Cardiac septum (tissue), 1 donor: ENCODE measurements at places on chromosomes 6 and 20. TPM values are rescaled to one million over a fixed set of nuclear protein-coding genes. Genes with fewer than 3 reads are reported as not detected.

DNA sequence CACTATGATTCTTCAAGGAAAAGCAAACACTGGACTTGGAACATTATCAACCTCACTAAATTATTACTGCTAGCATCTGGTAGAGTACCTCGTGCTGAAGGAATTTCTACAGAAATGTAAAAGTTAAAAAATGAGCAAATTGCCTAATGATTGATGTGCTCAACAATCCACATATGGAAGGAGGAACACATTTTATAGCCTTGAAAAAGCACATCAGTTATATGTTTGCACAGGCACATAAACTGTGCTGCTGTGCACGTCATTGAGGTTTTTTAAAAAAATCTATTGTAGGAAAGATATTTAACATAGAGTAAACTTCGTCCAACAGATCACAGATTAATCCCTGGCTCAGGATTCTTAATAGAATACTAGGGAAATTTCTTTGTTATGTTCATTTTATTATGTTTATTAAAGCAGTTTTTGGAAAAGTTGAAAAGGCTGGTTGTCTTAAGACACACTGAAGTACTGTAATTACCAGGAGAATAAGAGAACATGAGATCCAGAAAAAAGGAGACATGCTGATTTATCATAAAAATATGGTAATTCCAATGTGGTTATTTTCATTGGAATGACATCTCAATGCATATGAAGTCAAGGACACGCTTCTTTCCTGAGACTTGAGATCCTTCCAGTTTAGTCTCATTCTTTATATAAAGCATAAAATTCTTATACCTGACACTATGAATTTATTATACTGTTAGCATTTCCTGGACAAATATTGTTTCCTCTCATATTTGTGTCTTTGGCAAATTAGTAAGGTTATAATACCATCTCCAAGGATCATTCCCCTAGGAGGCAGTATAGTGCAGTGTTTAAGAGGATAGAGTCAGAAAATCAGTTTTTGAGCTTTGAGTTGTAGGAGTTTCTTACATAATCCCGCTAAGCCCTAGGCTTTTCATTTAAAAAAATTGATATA is 511.1 kb downstream of the TENT5A start:
- DNase-seq: no peak

Gene PSMB1
- total RNA-seq: 150 TPM

DNA sequence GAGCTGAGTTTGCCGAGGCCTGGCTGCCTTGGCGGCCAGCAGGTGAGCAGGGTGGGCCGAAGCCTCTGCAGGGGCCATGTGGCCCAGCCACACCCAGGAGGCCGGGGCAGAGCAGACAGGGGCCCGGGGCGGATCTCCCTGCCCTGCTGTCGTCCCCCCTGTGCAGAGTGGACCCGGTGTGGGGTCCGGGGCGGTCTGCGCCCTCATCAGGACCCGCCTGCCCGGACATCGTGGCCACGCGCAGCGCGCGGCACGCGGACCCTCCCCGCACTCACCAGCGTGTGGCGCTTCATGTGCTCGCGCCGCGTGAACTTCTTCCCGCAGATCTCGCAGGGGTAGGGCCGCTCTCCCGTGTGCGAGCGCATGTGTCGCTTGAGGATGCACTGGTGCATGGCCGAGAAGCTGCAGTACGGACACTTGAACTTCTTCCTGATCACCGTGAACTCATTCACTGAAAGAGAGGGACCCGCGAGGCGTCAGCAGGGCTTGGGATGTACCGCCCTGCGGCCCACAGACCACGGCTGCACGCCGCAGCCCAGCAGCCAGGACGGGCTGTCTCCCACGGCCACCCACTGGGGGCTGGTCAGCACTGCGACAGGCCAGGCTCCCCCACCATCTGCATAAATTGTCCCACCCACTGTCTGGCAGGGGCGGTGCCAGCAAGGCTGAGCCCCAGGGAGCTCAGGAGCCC is 13.0 kb downstream of the SLC2A4RG start:
- DNase-seq: no peak

Gene VSTM2L
- total RNA-seq: 11.1 TPM

Gene SIRPD
- not detected for total RNA-seq

Gene UBE2J1
- total RNA-seq: 18.0 TPM

DNA sequence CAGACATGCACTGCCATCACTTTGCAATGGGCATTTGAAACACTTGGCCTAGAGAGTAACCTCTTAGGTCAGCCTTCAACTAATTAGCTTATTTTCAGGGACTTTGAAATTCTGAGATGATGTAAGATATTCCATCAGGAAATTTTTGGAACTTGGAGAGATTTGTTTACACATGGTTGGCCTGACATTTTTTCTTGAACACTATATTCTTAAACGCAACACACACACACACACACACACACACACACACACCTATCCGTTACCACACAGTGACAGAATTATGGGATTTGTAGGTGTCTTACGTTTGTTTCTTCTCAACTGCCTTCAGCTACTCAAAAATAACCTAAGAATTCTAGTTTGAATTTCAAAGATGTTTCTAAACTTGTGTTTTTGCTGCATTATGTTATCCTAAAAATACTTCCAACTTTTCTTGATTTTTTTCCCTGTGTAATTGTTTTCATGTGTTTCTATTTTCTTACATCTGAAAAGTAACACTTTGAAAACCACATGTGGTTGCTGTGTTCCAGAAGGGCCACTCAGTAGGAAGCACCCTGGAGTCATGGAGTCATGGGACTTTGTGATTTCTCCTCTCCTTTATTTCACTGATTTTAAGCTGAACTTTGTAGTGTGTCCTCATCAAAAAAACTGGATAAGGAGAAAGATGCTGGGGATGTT is 31.9 kb downstream of the MARCKS start:
- DNase-seq: no peak

Gene CST5
- not detected for total RNA-seq

Gene GSTA3
- total RNA-seq: not detected

- DNase-seq: no peak
These were observed 25.8 kb downstream of the LY86 start for GRCh38 chr6:6614096-6614982.

- DNase-seq: no peak
These were observed 8.6 kb downstream of the BPIFB3 start for GRCh38 chr20:33062105-33062824.

Gene TNFRSF21
- 3.5 TPM for total RNA-seq

GRCh38 chr20:5833309-5833941 is 83.2 kb downstream of the SHLD1 start:
- DNase-seq: no peak

Gene FAM110A
- 1.8 TPM for total RNA-seq

GRCh38 chr6:126907312-126907711 is 211.2 kb upstream of the RSPO3 start:
- DNase-seq: no peak

DNA sequence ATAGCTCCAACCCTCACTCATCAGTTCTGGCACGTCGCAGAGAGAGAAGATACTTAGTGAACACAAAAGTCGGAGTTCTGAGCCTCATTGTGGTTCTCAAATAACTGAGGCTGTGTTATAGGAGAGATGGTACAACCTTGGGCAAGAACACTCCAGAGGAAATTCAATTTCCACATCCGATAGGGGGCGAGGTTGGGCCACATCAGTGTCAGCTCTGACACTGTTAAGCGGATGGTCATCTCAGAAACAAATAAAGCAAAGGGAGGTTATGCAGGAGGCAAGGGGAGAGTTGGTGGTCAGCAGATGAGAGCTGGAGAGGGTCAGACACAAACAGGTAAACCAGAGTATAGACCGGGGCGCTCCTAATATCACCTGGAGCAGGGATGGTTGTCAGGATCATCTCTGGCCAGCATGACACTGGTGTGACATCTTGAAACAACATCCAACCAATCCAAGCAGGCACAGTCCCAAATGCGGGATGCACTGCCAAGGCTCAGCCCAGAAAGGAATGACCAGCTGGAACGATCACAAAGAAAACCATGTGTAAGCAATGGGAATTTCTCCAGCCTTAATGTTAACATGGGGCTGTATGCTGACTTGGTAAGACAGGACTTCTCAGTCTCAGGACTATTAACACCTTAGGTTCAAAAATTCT is 331.8 kb downstream of the HACE1 start:
- no peak for DNase-seq

Gene RAET1G
- total RNA-seq: 0.35 TPM

Gene COL12A1
- 40.3 TPM for total RNA-seq

DNA sequence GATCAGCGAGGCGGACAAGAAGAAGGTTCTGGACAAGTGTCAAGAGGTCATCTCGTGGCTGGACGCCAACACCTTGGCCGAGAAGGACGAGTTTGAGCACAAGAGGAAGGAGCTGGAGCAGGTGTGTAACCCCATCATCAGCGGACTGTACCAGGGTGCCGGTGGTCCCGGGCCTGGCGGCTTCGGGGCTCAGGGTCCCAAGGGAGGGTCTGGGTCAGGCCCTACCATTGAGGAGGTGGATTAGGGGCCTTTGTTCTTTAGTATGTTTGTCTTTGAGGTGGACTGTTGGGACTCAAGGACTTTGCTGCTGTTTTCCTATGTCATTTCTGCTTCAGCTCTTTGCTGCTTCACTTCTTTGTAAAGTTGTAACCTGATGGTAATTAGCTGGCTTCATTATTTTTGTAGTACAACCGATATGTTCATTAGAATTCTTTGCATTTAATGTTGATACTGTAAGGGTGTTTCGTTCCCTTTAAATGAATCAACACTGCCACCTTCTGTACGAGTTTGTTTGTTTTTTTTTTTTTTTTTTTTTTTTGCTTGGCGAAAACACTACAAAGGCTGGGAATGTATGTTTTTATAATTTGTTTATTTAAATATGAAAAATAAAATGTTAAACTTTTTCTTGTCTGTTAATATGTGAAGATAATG is 2.2 kb downstream of the HSPA1B start:
- no peak for DNase-seq

DNA sequence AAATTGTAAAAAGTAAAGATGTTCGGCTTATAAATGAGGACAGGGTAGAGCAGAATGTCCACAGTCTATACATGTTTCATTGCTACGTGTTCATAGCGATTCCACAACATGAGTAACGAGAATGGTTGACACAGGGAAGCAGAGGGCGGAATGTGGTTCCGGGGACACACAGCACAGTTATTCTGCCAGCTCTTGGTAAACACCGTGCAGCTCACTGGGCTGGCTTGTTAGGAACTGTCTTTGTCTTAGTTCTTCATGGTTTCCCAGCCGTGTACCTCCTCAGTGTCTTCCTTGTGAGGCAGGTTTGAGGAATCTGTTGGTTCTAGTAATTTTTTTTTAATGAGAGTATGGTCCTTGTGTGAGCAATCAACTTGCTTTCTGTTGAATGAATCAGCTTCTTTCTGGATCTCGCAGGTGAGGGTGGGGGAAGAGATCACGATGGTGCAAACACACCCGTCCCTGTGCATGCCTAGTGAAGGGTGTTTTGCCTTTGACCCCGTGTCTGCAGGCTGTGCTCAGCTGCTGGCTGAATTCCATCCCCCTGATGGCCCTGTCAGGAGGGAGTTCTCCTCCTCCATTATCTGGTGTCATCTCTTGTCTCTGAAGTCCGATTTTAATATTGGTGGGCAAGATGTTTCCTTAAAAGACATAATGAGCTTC is 168.2 kb downstream of the SMOC2 start:
- no peak for DNase-seq

Gene NHLRC1
- total RNA-seq: 1.6 TPM

DNA sequence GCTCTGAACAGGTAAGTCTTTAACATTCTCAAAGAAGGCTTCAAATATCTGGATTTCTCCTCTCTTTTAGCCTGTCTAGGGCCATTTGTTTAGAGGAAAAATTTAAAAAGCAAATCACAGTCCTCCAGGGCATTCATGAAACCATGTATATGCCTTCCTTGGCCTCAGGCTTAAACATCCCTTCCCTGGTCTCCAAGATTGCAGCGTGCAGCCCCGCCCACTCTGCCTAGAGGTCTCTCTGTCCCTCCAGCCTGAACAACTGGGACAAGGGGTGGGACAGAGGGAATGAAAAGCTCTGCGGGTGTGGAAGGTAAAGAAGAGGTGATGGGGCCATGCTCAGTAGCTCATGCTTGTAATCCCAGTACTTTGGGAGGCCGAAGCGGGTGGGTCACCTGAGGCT is 9.8 kb upstream of the CBFA2T2 start:
- DNase-seq: no peak

Gene PI16
- 11.9 TPM for total RNA-seq

Gene SAPCD1
- total RNA-seq: 0.86 TPM

Gene CST4
- not detected for total RNA-seq

GRCh38 chr6:137493218-137494038 is 766 bp downstream of the OLIG3 start:
- no peak for DNase-seq

GRCh38 chr6:45898941-45899682 is 116.5 kb downstream of the CLIC5 start:
- no peak for DNase-seq

DNA sequence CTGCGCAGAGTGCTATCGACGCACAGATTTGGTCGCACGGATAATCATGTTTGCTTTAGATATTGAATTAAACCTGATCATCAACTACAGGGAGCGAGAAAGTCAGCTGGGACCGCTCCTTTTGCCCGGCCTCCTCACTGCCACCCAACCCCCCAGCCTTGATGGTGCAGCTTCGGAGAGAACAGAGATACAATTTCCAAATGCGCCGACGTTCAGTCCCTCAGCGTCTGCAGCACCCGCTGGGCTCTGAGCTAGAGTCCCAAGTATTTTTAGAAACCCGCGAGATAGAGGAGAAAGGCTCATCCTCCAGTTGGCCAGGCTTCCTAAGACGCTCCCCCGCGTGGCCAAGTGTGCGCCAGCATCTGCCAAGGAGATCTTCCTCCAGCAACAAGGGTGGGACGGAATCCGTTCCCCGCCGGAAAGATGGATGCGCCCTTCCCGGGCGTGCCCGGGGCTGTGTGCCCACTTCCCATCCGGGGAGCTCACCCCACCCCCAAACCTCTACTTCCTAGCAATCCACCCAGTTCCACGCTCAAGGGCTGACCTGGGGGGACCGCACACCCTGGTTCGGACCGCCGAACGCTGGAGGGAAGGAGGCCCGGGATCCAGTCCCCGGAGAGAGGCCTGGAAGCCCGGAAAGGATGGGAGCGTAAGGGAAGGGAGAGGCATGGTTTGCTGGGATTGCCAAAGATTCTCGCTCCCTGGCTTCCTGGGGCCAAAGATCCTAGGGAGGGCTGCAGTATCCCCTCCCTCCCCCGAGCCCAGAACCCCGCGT is 4.1 kb downstream of the NKX2-2 start:
- DNase-seq: no peak

DNA sequence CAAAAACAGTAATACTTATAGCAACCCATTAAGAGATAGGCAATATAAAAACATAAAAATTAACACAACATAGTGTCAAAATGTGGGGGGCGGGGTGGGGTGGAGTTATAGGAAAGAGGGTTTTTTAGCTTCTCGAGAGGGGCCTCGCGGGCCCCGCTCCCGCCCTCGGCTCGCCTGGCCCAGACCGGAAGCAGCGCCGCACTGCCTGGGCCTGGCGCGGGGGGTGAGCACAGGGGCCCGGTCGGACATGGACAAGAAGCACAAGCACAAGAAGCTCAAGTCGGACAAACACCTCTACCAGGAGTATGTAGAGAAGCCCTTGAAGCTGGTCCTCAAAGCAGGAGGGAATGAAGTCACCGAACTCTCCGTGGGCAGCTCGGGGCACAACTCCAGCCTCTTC is 53.4 kb downstream of the REV3L start:
- DNase-seq: no peak

Gene CNPY3
- total RNA-seq: 19.8 TPM

Gene CALHM4
- not detected for total RNA-seq
